ENCODE measurements at places on chromosomes 6 and 20.
A peak's percentile ranks its signal among the peaks of the same experiment; 100 is the strongest.

DNA sequence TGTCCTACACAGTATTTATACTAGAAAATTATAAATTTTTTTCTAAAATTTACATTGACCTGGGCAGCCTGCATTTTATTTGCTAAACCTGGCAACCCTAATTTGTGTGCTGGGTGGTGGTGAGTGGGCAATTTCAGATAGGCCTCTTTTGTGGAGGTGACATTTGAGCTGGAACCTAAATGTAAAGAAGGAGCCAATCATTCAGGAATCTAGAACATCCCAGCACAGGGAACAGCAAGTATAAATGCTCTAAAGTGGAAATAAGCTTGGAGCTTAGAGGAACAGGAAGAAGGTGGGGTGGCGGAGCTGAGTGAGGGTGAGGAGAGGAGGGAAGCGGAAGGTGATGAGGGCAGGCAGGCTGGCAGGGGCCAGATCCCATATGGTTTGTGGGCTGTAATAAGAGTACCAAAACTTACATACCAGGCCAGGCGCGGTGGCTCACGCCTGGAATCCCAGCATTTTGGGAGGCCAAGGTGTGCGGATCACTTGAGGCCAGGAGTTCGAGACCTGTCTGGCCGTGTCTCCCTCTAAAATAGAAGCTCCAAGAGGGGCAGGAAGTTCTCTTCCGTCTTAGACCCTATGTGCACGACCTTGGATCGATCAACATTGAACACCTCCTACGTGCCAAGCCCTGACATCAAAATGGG, 549 bp upstream of the CSE1L start:
- DNase-seq: no peak

DNA sequence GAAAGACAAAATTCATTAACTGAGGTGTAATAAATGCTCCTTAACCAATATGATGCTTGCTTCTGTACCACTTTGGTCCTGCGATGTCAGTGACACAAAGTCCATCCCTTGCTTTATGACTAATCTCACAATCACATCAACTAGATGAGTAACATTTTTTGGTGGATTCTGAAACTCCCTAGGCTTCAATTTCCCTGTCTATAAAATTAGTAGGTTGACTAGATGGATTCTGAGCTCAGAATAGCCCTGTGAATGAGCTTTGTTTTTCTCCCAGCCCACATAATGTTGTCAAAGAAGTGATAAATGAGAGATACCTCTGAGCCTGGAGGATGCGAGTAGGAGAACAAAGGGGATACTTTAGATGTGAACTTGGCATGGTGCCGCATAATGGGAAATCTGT, 9.1 kb downstream of the TXLNB start:
- no peak for DNase-seq

- DNase-seq: no peak
These were observed 49.8 kb downstream of the MAP3K7 start for GRCh38 chr6:90537027-90537426.

DNA sequence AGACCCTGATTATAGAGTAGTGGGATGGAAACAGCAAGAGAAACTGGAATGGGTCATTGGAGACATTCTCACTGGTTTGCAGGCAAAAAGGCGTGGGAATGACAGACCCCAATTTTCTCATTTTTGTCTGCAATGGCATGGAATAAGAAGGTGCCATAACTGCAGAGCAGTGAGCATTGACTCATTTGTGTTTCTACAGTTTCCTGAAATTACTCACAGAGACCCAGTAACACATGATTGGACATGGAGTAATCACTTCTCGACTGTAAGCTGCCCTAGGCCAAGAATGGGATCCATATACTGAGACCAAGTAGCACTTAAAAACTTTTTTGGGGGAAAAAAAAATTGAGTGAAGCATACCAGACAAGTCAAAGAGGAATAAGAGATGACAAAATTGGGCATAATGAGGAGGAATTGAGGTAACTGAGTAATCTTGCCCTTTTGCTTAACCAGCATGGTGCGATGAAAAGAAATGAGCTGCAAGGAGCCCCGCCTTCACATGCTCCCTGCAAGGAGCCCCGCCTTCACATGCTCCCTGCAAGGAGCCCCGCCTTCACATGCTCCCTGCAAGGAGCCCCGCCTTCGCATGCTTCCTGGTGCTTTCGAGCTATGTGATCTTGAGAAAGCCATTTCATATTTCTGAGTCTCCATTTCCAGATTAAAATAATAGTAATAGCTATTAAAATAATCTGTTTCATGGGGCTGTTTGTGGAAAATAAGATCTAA, 44.1 kb downstream of the NHSL1 start:
- no peak for DNase-seq

DNA sequence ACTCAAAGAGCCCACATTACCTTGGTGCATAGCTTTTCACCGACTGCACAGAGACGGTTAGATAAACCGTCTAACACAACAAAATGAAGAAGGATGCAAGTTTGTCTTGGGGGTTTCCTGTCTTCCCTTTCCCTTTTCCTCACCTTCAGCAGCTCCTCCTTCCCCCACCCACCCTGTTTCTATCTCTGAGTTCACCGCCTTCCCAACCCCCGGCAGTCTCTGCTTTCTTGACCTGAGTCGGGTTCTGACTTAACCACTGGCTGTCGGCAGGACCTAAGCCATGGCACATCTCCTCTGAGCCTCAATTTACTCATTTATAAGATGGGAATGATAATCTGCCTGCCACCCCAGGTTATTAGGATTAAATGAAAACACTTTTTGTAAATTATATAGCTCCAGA, 25.8 kb upstream of the CNKSR3 start:
- no peak for DNase-seq

DNA sequence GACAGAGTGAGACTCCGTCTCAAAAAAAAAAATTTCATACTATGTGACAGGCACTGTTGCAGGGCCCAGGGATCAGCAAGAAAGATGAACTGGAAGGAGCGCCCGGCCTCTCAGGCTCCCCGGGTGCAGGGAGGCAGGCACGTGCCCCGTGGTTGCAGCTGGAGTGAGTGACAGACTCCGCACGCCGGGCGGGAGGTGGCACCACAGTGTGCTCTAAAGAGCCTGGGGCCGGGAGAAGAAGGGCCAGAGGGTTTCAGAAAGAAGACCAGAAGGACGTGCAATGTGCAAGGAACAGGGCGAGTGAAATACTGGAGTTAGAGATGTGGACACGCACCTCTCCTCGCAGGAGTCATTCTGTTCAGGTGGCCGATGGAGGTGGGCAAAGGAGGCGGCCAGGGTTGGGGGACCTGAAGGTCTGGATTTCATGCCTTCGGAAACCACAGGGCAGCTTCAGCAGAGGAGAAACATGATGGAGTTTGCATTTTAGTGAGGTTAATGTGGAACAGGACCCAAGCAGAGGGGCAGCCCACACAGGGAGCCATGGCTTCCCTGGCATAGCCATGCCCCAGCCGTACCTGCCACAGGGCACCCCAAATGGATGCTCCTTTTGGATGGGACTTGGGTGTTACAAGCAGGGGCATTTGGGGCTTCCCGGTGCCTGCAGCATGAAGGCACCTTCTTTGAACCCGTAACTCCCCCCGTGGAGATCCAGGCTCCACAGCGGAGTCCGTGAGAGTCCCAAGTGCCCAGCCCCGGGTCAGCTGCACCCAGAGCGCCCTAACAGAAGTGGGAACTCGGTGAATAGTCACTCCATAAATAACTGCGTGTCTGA, 226.2 kb downstream of the ERMARD start:
- DNase-seq: no peak

- DNase-seq: no peak
These were observed 243.6 kb downstream of the KCNQ5 start for GRCh38 chr6:72865467-72865866.

DNA sequence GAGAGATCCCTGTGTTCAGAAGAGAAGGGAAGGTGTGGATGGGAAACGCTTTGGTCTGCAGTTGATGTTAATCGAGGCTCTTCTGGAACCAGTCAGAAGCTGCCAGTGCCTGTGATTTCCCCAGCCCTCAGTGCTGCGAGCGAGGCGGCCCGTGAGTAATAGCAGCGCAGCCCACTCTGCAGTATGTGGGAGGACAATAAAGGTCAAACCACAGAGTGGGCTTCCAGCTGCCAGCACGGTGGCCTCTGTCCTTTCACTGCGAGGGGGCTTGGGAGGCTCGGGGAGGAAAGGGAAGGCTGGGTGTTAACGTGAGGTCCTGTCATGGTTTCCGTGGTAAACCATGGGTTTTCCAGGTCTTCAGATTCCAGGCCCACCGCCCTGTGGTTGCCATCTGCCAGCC, 32.3 kb upstream of the TAGAP start:
- peak; percentile 32 for DNase-seq

DNA sequence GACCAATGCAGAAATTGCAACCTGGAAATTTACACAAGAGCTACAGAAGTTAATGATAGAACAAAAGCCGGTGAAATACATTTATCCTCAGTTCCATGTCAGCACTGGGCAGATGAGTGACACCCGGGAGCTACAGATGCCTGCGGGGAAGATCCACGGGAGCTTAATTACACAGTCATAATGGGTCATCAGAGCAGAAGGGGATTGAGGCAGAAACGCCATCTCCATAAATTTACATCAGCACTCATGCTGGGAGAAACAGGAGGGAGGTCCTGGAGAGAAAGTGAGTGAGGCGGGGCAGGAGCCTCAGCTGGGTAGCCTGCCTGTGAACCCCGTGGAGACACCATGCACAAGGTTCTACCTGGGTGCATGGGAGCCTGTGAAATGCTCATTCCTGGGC, 37.6 kb upstream of the CST7 start:
- peak; percentile 51 for DNase-seq

DNA sequence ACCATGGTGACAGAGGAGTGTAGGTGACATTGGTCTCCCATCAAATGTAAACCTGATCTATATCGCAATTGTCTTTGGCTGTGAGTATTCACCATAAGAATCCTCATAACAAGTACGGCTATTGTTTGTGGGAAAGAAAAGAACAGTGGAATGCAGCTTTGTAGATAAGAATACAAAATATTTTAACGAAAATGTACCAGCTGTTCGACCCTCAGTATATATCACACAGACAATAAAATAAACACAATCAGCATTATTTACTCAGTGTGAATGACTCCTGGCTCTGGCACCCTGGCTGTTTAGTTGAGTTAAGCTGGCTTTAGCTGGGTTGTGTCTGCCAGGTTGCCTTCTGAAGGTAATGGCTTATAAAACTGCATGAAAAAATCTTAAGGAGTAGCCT, 43.4 kb downstream of the SNRNP48 start:
- DNase-seq: no peak

- DNase-seq: no peak
These were observed 4.8 kb upstream of the SMIM28 start for GRCh38 chr6:138372711-138373463.

DNA sequence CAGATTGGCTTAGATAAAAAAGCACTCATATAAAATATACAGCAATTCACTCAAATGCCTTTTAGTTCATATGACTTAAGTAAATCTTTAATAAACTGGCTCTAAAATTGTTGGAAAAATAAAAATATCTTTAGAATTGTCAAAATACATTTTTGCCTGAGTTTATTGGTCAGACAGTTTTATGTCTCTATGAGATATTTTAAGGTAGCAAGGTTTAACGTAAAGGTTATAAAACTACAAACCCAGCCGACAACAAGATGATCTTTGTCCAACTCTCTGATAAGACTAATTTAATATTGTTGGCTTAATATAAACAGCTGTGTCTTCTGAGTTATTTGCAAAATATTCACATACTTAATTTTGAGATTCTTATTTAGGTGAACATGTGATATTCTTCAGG, 39.5 kb downstream of the RNASET2 start:
- DNase-seq: no peak

DNA sequence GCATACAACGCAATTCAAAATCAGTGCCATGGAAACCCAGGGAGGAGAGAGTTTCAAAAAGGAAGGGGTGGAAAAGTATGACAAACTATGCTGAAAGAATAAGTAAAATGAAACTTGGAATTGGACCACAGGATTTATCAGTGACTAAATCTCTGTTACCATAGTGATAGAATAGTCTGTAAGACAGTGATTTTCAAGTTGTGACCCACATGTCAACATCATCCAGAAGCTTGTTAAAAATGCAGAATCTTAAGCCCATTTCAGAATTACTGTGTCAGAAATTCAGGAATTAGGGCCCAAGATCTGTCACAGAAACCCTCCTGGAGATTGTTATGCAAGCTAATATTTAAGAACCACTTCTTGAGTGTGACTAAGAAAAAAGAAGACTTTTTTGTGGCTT, 417.7 kb upstream of the JAG1 start:
- DNase-seq: no peak

- no peak for DNase-seq
These were observed 100.4 kb downstream of the CD83 start for GRCh38 chr6:14217728-14218518.

DNA sequence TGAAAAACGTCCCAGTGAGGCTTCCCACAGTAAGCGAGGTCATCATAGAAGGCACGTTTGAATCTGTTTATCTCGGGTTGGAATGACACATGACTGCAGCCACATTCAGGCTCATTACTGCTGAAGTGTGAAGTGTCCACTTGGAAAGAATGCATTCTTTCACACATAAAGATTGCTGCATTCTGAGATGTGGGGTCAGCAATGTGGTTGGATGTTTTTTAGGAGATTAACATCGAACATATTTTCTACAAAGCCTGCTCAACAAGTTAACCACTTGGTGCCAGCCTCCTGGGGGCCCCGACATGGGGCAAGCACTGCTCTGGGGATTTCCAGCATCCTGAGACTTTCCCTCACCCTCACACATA, 79.9 kb downstream of the BMP6 start:
- no peak for DNase-seq

- no peak for DNase-seq
These were observed 57.9 kb downstream of the PRND start for GRCh38 chr20:4779616-4780015.

- DNase-seq: no peak
These were observed 1.8 kb downstream of the CHRNA4 start for GRCh38 chr20:63359164-63359934.

DNA sequence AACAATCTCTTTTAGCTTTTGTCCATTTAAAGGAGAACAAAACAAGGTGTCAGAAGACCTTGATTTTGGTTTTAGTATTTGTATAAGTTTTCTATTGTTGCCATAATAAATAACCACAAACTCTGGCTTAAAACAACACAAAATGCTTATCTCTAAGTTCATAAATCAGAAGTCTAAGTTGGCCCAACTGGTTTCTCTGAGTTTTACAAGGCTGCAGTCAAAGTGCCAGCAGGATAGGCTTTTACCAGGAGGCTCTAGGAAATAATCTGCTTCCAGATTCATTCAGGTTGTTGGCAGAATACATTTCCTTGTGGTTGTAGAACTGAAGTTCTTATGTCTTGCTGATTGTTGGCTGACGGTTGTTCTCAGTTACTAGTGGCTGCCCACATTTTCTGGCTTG, 147.2 kb upstream of the HMGCLL1 start:
- no peak for DNase-seq

DNA sequence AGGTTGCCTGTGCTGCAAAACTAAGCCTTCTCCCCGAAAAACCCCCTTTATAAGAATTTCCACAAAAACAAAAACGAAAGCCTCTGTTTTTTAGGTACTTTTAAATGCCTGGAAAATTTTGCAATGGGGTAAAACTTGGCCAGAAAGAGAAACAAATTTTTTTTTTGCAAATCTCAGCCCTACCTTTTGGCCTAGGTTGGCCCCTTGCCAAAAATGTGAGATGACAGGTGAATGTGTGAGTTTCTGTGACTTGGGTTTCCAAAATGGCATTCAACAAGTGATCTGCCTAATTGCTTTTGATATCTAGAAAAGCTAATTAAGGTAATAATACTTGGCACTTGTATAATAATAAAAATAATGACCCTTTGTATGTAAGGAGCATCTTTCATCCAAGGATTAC, 48.4 kb downstream of the MAFB start:
- no peak for DNase-seq

Data from endodermal cell (in vitro differentiated cells).